ENCODE measurements at places on chromosomes 5 and 9.

DNA sequence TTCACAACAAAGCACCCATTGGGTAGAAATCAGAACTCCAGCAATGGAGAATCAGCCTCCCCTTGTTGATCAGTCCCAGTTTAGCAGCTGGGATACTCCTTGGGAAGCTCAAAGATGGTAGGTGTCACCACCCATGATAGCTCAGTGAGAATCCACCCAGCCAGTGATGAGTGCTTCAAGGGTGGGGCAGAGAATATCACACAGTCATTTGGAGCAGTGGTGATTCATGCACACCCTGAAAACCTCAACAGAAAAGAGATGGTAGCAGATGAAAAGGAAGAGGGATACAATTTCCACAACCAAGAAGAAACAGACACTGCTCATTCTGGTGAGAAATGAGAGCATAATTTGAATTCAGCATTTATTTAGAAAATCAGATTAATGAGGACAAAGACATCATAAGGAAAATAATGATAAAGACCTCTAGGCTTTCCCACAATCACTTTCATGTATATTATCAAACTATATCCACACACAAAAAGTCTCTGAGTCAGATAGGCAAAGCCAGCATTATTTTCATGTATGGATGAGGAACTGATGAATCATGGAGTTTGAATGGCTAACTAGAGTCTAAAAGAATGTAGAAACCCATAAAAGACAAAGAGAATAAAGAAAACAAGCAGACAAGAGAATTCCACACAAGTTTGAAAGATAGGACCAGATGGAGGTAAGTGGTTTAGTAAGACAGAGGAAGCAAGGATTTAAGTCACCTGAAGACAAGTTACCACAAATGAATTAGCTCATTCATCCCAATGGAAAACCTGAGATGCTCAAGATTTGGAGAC is 82.9 kb downstream of the FEM1C start:
- DNase-seq = no peak

- no peak for DNase-seq
These were observed 75.4 kb downstream of the BNC2 start for GRCh38 chr9:16794871-16795639.

DNA sequence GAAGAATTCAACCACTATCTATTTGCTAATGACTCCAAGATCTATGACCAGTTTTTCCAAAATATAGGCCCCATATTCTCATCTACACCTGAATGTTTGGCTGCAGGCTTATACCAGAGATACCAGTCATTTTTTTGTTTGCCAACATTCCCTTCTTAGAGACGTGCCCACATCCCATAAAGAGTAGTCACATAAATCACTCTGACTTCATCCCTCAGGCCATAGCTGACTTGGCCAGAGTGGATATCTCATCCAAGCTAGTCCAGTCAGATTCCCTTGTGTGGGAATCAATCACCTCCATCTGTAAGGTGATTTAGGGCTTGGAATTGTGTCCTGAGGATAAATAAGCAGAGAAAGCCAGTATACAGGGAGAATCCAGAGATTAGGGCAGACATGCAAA is 124.3 kb upstream of the SLC24A2 start:
- no peak for DNase-seq

- no peak for DNase-seq
These were observed 727 bp upstream of the DNAJA1 start for GRCh38 chr9:33024126-33024965.

DNA sequence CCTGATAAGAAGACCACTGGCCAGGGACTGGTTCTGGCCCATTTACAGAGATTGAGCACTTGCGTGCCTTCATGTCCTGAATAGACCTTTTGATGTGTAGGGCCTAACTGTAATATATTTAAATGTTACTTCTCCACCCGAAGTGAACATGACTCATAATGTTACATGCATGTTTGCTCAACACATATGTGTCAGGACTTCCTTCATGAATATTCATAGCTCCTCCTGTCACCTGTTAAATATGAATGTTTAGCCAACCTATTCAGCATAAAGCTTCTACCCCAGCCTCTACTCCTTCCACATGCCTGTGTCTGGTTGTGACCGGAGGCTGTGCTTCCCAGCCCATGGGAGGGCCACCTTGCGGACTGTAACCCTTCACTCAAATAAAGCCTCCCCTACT is 457.5 kb downstream of the IRX1 start:
- DNase-seq = no peak

DNA sequence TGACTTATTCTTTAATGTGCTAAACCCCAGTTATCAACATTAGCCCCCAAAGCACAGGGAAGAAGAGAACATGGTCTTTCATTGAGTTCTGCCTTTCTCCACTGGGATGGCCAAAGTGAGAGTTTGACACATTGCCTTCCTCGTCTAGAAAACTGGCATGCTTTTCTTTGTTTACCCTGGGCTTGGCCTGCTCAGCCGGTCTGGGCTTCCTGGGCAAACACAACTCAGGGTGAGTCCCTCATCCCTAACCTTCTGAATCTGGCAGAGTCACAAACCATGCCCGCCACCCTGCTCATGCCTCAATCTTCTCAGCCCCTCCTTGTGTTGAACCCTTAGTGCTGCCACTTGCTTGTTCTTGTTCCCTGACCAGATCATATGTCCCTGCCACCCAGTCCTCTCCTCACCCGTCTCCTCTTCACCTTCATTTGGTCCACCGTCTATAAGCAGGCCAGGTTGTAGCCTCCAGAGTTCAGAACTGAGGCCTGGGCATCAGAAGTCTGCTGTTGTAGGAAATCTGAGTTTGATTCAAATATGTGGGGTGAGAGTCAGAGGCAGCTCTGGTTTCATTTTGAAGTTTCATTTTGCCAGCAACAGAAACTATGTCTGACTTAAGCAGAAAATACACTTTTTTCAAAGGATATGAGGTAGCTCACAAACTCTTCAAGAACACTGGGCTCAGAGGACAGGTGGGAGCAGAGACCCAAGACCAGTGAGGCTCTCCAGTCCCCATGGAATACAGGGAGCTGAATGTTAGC is 217.6 kb downstream of the NDUFS4 start:
- DNase-seq = no peak

DNA sequence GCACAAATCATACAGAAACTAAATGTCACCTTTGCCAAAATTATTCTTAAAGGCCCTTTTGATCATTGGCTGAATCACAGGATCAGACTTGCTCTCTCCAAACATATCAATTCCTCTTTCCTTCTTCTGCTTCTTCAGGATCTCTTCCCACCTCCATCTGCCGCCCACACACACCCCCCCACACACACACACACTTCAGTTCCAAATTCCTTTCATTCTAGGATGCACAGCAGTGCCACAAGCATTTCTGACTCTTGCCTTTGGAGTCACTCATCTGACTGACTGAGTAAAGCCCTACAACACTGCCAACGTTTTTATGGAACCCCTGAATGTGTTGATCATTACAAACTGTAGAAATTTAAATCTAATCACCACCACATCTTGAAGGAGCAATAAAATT is 22.9 kb downstream of the DNAH5 start:
- DNase-seq = no peak

DNA sequence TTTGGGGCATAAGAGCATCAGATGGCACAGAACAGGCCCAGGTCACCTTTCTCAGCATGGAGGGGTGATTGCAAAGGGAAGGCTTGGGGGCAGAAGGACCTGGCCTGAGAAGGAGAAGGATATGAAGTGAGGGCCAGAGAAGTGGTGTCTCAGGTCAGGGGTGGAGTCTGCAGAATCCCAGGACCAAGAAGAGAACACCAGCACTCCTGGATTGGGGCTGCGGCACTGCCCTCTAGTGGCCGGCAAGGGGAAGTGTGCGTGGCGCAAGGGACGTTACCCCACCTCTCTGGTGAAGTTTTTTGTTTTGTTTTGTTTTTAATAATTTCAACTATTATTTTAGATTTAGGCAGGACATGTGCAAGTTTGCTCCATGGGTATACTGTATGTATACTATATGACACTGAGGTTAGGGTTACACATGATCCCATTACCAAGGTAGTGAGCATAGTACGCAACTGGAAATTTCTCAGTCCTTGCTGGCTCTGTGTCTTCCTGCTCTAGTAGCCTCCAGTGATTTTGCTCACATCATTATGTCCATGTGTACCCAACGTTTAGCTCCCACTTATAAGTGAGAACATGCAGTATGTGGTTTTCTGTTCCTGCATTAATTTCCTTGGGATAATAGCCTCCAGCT is 1548.6 kb downstream of the EFNA5 start:
- DNase-seq = no peak

DNA sequence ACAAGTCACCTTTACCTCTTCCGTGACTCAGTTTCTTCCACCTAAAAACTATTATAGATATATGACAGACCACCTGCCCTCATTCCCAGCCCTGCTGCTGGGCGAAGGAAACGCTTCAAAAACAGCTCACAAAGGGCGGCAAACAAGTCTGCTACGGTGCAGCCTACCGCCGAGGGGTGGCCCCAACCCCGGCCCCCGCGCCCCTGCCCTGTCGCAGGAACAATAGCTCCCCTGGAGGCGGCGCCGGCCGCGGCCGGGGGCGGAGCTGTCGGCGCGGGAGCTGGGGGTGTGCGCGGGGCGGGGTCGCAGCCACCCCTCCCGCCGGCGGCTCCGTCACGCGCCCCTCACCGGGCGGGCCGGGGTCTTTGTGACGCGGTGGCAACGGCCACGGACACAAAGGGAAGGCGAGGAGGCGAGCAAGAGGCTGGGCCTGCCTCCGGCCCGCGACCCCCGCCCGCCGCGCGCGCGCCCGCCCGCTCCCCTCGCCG is at the start of gene TMEFF1:
TSS of gene TMEFF1 (plus strand) at position 362 of the 488 bp plus-strand sequence. CDS start 396 bp downstream, outside the sequence.
- no peak for DNase-seq

DNA sequence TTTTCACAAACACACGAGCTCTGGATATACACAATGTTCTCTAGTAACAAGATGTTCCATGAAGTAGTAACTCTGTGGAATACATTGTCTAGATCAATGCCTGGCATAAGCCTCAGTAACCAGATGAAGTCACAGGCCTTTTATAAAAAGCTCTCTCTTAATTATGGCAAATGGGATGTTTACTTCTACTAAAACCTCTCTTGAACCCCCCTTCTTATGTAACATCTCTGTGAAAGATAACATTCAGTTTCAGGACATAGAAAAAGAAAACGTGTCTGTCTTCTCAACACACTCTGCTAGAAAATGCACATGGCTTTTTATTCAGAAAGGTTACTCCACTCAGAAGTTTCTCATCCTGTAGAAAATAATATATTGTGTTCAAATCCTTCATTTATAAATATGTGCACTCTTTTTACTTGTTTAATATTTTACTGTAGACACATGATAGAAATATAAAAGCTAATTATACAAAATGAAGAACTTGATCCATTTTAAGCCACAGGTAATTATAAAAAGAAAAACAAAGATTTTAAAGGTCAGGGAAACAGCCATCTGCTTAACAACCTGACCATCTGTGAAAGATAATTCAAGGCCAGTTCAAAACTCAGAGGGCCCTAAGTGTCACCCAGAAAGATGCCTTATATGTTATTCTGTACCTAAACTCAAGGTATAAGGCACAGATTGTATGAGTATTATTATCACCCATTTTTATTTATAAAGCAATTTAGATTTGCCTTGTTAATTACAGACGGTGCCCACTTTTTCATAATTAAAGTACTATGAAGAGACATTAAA is 812.0 kb downstream of the CDH18 start:
- no peak for DNase-seq

- DNase-seq = no peak
These were observed 9.2 kb upstream of the GRHPR start for GRCh38 chr9:37413311-37413710.

- DNase-seq = no peak
These were observed 54.4 kb downstream of the DROSHA start for GRCh38 chr5:31477516-31477915.

- DNase-seq = no peak
These were observed 1740.9 kb downstream of the EFNA5 start for GRCh38 chr5:105929858-105930257.

- DNase-seq = no peak
These were observed 198.3 kb downstream of the SREK1 start for GRCh38 chr5:66342341-66342880.

GRCh38 chr5:125053179-125053578 is 306.7 kb upstream of the ZNF608 start:
- no peak for DNase-seq

- no peak for DNase-seq
These were observed 27.4 kb downstream of the TENT4A start for GRCh38 chr5:6740586-6741150.

GRCh38 chr9:137679249-137679648 is 60.4 kb downstream of the EHMT1 start:
- DNase-seq = no peak

DNA sequence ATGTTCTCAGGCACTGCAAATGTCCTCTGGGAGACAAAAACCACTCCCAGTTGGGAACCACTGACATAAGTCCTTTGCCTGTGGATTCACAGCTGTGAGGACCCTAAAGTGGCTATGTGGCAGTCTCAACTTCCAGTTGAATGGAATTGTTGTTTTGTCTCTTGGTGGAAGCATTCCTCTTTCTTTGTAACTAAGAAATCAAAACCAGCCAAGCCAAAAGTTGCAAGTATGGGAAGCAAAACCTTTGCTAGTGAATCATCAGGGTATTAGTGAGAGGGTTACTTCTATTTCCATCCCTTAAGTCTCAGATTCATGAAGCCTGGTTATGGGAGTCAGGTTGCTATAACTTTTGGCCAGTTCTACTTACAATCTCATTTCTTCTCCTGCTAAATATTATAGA is 49.8 kb upstream of the RPS23 start:
- no peak for DNase-seq

DNA sequence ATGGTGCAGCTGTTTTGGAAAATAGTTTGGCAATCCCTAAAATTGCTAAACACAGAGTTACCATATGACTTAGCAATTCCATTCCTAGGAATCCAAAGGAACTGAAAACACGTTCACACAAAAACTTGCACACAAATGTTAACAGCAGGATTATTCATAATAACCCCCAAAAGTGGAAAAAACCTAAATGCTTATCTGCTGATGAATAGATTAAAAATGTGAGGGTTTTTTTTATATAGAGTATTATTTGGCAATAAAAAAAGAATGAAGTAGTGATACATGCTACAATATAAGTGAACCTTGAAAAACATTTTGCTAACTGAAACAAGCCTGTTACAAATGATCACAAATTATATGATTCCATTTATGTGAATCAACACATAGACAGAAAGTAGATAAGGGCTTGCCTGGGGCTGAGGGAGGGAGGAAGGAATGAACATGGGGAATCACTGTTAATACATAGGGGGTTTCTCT is 45.1 kb upstream of the TRIO start:
- DNase-seq = no peak

DNA sequence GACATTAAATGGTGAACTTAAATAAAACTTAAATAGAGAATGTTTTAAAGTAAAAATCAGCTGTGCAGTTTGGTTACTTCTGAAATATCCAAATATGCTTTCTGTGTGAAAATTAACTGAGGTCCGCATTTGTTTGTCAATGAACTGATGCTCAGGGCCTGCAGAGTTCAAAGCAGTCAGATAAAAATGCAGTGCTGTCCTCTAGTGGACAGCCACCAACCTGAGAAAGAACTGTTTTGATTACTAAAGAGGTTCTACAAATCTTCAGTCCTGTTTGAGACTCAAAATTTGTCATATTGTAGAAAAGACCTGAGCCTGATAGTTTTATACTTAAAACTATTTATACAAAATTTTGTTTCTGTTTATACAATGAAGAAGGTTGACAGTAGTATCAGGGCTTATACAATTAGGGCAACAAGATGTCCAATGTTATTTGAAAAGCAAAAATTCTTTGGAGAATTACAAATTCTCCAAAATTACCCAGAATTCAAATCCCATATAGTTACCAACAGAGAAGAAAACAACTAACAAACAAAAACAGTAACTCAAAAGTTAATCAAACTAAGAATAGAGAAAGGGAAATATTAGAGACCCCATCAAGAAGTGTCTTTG is 232.3 kb upstream of the TBCA start:
- DNase-seq = no peak

Data from urinary bladder (tissue), 4 donors.